ENCODE measurements at places on chromosomes 7 and 10.

GRCh38 chr10:119104654-119105015, 722 bp downstream of the DENND10 start:
- DNase-seq: no peak

GRCh38 chr10:117248750-117249465, 8.0 kb downstream of the SLC18A2 start:
- no peak for DNase-seq

DNA sequence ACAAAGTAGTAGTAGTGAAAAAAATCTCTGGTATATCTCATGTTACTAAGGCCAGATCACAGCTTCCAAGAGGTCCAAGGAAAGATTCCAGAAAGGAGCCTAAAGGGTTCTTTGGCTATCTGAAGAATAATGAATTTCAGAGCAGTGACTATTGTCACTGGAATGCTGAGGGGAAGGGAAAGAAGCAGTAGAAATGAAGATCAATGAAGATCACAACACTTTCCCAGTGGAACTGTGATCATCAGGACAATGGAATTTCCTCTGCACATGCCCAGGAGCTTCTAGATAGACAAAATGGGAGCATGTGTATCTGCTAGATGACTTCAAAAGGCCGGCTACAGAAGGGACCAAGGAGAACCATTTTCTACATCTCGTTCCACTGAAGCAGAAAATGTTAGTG, 219.5 kb upstream of the PHYHIPL start:
- no peak for DNase-seq

- DNase-seq: no peak
These were observed 157.4 kb downstream of the DYNC1I1 start for GRCh38 chr7:95929710-95930280.

- DNase-seq: no peak
These were observed 84.5 kb downstream of the TACC2 start for GRCh38 chr10:122073508-122073907.

DNA sequence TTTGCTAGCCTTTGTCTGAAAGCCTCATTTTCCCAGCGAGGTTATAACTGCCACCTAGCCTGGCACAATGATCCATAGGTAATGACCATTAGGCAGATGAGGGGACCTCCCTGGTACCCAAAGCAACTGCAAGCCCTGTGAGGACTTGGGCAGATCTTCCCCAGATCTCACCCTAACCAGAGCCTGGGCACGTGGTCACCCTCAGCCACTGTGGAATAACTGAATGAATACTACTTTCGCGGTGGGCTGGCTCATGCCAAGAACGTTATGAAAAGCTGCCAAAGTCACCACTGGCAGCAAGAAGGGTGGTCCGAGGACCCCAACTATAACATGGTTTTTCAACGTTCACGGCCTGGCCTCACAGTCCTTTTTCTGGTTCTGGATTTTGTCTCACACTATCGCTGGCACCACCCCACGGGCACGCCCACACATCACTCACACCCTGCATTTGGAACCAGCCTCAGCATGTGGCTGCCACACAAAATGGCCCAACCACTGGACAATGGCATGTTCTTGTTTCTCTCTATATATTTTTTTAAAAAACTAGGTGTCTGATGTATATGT, 3.4 kb downstream of the PRKAG2 start:
- DNase-seq: no peak

- DNase-seq: no peak
These were observed 18.1 kb upstream of the DNA2 start for GRCh38 chr10:68489919-68490318.

DNA sequence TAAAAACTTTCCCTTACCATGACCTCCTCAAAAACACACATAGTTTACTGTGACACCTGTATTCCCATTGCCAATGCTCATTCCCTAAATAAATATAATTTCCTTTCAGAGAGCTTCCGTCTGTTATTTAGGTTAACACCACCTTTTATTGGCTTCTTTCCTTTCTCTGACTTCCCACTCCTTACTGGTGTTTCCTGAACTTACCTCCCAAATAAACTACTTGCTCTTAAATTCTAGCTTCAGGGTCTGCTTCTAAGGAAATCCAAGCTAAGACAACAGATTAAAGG, 67.4 kb upstream of the ZNF746 start:
- DNase-seq: no peak

- DNase-seq: no peak
These were observed 16.2 kb upstream of the LRRN3 start for GRCh38 chr7:111074748-111075146.

DNA sequence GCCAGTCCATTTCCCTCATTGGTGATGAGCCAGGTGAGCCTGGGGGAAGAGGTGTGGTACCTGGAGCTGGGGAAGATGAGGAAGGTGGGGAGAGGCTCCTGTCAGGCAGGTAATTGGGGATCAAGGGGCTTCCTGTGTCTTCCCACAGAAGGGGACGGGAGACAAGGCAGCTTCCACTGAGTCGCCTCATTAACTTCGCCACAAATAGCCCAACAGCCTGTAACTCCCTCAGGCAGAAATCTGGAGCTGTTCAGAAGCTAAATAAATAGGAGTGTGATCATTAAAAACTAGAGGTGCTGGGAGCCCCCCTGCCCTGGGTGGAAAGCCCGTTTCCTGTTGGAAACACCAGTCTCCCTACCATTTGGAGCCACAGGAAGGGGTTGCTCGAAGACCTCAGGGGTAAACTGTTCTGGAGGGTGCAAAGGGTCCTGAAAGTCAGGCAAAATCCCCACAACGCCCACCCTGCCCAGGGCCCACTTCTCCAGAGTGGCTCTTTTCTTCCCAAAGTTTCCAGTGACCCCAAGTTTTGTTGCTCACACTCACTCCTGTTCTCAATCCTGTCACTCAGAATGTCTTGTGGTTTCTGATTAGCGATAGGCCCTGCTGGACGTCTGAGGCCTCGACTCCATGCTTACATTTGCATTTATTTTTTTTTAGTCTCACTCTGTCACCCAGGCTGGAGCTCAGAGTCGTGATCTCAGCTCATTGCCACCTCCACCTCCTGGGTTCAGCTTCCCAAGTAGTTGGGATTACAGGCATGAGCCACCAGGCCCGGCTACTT, 25.7 kb downstream of the UNC5B start:
- no peak for DNase-seq

GRCh38 chr7:7138897-7139296, 43.4 kb upstream of the C1GALT1 start:
- DNase-seq: no peak

DNA sequence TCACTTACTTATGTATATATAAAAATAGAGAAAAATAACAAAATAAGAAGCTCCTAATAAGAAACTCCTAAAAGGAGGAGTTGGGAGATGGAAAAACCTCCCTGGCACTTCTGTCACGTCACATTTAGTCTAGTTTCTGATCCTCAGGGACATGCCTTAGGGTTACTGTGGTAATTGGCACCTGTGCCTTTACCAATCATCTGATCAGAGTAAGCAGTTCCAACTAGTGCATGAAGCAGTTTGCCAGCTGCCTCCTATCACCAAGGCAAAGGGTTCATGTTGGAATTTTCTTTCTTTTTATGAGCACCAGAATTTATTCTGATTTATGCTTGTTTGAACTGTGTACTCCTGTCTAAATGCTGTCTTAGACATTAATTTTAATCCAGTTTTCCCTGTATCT, 49.9 kb downstream of the ARL4A start:
- DNase-seq: no peak

GRCh38 chr7:82166260-82167015, 277.1 kb downstream of the CACNA2D1 start:
- DNase-seq: no peak

DNA sequence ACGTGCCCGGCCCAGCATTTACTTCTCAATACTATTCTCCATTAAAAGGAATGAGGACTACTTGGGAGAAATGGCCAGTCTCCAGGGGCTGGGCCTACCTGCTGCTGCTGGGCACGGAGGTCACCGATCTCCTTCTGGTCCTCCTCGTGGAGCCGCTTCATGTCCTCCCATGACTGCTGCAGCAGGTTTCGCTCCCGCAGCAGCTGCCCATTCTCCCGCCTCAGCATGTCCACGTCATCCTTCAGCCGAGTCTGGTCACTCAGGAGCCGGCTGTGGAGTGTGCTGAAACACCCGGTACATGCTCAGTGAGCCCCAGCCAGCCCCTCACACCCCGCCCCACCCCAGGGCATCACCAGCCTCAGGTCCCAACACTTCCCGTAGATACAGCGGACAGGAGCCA, 73.3 kb downstream of the DLG5 start:
- DNase-seq: no peak

DNA sequence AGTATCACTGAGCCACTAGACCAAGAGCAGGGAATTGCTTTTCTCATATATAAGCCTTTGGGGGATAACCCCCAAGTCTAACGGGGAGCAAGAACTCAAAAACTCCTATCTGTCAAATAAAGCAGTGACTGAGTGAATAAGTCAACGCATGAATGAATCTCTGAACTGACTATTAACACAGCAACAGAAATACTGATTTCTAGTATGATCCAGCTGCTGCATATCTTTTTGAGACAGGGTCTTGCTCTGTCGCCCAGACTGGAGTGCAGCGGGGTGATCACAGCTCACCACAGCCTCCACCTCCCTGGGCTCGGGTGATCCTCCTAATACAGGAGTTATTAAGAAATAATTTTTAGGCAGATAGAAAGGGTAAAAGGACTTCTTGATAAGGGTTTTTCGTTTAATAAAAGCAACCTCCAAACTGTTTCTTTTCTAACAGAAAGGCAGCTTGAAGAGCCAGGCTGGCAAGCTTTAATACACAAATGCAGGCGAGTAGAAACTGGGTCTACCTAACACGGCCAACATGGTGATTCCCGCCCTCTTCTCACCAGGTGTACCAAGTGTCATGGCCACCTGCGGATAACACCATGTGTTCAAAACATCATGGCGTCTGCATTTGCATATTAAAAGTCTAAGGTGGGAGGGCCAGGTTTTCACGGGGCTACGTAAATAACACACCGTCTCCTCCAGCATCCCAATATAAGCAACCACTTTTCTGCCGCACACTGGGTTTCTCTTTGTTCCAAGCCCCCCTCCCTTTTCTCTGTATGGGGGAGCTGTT, 631.9 kb downstream of the PARD3 start:
- DNase-seq: no peak

DNA sequence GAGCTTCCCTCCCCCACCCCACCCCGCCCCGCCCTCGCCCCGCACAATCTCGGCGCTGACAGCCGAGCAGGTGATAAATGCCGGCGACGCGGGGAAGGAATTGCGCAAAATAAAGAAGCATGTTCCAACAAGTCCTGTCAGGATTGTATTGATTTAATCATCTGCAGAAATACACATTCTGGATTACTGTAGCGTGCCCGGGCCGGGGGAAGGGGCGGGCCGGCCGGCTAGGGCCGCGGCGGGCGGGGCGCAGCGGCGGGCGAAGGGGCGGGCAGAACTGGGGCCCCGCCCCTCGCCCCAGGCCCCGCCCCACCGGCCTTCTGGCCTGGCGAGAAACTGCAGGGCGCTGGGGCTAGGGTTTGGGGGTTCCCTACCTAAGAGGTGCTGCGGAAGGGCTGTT, 88.9 kb upstream of the PAX2 start:
- DNase-seq: no peak

DNA sequence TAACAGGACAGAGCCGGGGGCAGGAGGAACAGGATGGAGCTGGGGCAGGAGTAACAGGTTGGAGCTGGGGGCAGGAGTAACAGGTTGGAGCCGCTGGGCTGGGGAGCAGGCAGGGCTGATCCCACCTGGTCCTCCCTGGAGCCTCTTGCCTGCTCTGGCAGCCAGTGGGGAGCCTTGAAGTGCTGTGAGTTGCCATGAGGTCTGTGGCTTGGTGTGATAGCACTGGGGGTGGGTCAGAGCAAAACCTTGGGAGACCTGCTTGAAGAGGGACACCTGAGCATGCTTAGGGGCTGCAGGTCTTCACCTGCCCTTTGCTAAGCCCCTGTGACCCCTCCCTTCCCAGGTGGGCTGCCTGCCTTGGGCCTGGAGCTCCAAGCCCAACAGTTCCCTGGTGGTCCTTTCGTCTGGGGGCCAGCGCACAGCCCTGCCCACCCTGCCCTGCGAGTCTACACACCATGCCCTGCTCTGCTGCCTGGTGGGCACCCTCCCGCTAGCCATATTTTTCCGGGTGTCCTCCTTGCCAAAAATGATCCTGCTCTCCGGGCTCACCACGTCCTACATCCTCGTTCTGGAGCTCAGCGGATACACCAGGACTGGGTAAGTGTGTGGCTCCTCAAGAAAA, 111.6 kb downstream of the ADCY1 start:
- DNase-seq: no peak

DNA sequence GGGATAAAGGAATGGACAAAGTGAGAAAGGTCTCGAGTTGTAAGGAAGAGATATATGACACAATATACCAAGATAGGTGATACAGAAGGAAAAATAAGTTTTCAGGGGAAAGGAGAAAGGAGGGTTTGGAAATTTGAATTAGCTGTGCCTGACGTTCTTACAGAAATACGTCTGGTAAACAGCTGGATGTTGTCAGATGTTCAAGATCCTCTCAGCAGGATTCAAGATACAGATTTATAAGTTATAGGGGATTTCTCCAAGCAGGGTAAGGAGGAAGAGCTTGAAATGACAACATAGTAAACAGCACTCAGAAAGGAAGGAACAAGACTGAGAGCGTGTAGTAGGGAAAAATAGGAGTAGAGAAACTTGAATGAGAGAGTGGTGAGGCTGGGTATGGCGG, 1184.1 kb downstream of the TYW1 start:
- no peak for DNase-seq

GRCh38 chr10:84190621-84191020, 3.7 kb upstream of the CDHR1 start:
- DNase-seq: no peak

DNA sequence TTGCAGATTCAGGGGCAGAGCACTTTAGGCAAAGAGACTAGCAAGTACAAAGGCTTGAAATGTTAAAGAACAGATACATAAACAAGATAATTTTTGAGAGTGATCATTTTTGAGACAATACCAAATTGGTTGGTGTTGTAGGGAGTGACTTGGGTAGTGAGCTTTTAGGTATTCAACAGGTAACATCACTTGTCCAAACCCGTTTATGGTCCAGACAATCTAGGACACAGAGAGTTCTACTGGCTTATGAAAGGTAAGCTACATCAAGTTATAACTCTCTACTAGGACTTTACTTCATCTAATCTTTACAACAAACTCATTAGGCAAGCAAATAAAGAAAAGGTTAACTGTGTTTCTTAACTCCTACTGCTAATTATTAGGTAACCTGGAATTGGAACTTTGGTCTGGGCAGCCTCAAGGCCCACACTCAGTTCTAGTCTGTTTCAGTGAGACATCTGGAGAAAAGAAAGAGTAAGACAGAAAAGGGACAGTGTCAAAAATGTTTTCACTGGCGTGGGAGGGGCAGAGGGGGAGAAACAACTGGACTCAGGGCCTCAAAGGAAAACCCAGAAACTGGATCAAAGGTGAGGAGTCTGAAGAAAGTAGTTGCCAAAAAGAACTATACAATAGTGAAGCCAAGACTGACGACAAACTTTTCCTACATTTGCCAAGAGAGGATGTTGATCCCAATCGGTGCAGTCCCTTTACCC, 39.2 kb downstream of the GNAT3 start:
- DNase-seq: no peak

- no peak for DNase-seq
These were observed 132.9 kb downstream of the ATXN7L1 start for GRCh38 chr7:105743351-105744090.

DNA sequence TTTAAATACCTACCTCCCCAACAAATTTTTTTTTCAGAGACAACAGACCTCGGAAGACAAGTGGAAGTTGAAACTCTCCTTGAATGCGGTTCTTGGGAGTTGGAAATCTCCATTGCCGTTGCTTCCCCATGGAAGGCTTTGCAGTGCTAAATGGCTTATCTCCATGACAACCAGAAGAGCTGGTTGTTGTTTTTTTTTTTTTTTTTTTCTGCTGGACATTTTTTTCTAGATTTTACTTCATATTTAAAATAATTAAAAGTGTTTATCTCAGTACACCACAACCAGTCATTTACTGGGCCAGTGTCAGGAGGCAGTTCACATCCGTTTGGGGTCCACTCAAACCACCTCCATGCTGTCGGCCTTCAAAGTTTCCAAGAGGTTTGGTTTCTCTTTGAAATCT, 348.5 kb upstream of the PRKCQ start:
- no peak for DNase-seq

All from stimulated activated CD4-positive, alpha-beta T cell treated with anti-CD3 and anti-CD28 coated beads, Interleukin-12 subunit alpha, Interleukin-12 subunit beta, amount 100 ng/mL, for 48 hours (primary cell).